NCI-H1694 treated with DMSO at 0.1 percent for 48 hours (cell line): ENCODE measurements at places on chromosomes 5 and 9.

DNA sequence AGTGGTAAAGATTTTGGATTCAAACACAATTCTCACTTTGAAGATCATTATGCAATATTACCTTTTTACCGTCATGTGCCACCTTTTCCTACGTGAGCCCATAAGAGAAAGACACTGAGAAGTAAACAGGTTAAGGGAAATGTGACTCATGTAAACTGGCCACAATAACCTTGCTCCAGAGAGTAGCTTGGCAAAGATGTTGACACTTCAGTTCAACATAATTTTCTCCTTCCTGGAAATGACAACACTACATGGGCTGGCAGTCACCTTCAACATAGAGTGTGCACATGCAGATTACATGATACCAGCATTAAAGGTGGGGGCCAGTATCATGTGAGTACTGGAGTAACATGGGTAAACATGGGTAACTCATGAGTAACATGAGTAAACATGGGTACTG, 141.9 kb downstream of the CDK5RAP2 start:
- DNase-seq, result no peak

- no peak for DNase-seq
These were observed 3.9 kb downstream of the MVB12B start for GRCh38 chr9:126330536-126330935.

GRCh38 chr9:133257465-133257956, 17.5 kb downstream of the ABO start:
- no peak for DNase-seq

DNA sequence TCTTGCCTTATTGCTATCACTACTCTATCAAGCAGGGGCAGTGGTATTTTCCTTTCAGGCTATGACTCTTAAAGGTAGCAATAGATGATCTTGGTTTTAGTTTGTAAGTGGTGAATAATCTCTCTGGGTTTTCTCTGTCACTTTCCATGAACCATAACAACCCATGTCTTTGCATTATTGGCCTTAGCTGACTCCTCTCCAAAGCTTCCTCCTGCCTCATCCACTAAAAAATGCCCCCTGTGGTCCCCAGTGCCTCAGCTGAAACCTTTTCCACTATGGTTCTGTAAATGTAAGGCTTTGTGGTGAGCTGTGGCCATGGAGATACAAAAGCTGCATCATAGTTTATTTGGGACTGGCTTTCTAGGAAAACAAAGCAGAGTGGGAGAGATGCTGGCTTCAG, 128.8 kb downstream of the GPBP1 start:
- no peak for DNase-seq

GRCh38 chr9:61674465-61674864, 484.6 kb downstream of the SPATA31A7 start:
- DNase-seq, result no peak

DNA sequence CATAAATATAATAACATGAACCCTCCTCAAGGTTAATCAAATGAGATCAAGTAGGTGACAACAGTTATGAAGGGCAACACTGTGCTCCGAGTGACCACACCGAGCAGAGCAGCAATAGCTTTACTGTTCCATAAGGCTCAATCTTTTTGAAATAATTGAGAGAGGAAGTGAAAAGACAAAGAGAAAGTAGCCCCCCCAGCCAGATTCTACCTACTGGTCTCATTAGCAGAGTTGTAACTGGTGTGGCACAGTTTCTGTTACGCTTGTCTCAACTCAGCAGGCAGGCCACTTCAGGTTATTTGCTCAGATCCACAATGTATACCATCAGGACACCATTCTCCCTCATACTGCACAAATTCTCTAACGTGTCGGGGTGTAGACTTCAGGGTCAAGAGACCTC, 14.0 kb downstream of the PRUNE2 start:
- DNase-seq, result no peak

DNA sequence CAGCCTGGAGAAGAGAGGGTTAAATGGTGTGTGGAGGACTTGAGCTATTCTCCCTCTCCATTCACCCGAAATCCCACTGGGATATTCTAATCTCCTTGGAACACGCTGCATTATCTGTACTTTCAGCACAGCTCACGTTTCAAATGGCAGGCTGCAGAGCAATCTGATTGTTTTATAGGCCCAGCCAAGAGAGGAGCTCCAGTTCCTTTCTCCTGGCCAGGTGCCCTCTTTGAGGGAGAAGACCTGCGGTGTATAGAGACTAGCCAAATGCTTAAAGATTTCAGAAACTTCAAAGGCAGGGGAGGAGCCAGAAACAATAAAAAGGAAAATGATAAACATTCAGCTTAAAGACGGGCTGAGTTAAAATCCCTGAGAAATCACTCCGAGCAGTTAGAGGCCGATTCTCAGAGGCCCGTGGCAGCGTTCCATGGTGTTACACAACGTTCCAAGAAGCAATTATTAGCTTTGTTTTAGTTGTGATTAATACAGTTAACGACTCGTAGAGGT, 564.0 kb upstream of the KLF4 start:
- DNase-seq, result no peak

- no peak for DNase-seq
These were observed 187.0 kb downstream of the CARTPT start for GRCh38 chr5:71905834-71906711.

- no peak for DNase-seq
These were observed 232.6 kb downstream of the PRDM9 start for GRCh38 chr5:23740029-23740428.

DNA sequence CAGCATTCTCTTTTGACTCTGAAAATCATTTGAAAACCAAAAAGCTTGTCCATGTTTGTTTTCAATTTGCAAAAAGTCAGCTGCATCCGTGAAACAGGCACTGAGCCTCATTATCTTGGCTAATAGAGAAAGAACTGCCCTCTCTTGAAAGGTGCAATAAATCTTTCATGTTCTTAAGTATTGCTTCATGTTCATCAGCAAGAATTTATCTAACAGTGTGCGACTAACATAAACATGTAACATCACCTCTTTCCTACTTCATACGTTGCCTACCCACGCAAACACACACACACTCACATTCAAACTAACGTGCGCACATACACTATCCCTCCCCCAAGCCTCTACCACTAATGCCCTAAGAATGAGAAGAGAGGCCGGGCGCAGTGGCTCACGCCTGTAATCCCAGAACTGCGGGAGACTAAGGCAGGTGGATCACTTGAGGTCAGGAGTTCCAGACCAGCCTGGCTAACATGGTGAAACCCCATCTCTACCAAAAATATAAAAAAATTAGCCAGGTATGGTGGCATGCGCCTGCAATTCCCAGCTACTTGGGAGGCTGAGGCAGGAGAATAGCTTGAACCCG, 629.7 kb upstream of the ZNF608 start:
- DNase-seq, result no peak

DNA sequence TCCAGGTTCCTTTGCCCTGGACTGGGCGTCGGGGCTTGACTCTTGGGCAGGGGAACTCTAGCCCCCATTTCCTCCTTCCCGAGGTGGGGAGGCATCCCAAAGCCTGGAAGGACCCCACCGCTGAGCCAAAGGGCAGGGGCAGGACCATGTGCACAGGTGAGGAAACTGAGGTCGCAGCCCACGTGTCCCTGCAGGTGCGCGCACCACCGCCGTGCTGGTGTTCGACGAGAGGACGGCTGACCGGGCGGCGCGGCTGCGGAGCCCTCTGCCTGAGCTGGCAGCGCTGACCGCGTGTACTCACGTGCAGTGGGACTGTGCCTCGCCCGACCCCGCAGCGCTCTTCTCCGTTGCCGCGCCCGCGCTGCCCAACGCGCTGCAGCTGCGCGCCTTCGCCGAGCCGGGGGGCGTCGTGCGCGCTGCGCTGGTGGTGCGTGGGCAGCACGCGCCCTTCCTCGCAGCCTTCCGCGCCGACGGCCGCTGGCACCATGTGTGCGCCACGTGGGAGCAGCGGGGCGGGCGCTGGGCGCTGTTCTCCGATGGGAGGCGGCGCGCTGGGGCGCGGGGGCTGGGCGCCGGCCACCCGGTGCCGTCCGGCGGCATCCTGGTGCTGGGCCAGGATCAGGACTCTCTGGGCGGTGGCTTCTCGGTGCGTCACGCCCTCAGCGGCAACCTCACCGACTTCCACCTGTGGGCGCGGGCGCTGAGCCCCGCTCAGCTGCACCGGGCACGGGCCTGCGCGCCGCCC, 2.8 kb downstream of the ADGRD2 start:
- DNase-seq, result no peak

DNA sequence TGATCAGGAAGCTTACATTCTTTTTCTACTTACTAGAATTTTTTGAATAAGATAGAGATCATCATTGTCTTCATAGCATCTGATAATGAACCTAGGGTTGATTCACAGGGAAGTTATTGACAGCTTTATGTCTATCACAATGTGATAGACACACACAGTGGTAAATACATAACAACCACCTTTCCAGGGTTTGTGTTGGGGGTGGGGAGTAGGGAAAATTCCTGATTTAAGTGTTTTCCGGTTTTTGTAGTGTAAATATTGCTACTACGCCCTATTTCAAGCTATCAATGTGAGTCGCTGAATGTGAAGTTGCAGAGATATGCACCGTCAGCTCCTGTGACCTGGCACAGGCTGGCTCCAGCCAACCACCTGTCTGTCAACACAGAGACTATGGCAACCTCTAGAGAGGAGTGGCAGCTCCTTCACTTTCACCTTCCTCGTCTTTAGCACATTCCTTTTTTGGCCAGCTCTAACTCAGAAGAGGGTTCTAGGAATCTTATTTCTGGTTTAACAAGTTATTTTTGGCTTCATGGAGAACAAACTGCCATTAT, 224.9 kb downstream of the MAT2B start:
- no peak for DNase-seq

DNA sequence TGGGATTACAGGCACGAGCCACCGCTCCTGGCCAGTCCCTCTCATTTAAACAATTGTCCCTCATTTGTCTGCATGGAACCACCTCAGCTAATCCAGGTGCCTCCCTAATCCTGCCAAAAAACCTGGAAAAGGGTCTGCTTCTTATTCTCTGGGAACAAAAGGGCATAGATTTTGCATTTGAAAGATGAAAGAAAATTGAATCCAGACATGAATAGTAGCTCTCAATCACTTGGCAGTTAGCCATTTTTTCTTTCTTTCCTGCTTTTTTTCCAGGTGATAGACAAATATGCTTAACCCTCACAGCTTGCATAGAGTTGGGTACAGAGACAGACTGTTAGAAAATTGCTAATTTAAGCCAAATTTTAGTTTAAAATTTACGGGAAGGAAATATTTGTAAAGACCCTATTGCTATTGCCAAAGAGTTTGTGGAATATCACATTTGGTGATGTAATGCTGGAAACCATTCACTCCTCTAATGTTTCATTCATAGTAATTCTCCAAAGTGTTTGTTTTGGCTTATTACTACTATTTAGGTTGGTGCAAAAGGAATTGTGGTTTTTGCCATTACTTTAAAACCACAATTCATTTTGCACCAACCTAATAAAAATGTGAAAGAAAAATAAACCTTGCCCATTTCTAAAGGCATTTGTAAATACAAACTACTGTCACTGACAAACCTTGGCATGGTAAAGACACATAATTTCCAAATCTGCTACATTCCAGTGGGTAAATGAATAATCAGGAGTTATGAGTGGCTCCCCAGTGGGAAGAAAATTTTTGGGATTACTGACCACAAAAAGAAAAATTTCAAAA, 80.5 kb upstream of the JAK2 start:
- no peak for DNase-seq

DNA sequence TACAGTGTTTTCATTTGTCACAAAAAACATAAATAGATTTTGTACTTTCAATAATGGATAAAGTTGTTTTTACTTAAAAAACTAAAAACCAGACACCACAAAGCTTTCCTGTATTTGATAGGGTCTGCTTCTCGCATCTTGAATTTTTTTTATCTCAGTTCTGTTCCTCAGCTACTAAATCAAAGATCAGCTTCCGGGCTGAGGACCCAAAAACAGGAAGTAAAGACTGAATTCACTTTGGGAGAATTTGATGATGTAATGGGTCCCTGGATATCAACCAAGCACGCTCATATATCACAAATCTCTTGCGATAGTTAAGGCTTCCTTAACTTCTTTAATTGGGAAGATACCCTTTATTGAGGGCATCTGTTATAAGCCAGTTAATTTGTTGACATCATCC, 24.1 kb downstream of the ITK start:
- no peak for DNase-seq

GRCh38 chr5:139843991-139844390, 48.4 kb downstream of the PSD2 start:
- no peak for DNase-seq

DNA sequence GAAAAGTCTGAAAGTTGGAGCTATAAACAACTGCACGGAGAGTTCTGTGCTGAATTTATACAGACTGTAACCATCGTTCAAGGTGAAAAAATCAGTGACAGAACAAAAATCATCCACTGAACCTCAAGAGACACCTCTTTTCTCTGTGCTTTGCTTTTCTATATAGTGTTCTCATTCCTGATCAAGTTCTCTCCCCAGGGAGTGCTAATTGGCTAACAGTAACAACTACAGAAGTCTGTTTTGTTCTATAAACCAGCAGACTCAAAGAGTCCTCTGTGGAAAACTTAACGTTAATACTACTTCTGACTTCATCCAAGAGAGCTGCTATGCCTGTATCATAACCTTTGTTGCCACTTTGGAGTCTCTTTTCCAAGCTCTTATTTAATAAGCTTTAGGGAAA, 1388.3 kb upstream of the C9orf72 start:
- DNase-seq, result no peak

- no peak for DNase-seq
These were observed 313.5 kb upstream of the PDE4D start for GRCh38 chr5:60207040-60207439.

DNA sequence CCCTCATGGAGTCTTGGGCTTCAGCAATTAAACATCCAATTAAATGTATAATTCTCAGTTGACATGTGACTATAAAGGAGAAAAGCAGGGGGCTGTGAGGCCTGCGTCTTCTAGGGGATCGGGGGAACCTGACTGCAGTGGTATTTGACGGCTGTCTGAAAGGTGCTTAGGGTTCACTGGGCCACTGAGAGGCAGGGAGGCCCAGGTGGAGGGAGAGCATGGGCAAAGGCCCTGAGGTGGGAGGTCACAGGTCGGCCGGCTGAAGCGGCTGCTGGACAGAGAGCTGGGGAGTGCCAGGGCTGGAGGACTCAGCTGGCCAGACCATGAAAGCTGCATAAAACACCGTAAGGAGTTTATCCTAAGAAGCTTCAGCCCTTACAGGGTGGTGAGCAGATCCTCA, 23.9 kb downstream of the ERGIC1 start:
- no peak for DNase-seq

GRCh38 chr5:86971034-86971571, 296.6 kb upstream of the RASA1 start:
- DNase-seq, result no peak

DNA sequence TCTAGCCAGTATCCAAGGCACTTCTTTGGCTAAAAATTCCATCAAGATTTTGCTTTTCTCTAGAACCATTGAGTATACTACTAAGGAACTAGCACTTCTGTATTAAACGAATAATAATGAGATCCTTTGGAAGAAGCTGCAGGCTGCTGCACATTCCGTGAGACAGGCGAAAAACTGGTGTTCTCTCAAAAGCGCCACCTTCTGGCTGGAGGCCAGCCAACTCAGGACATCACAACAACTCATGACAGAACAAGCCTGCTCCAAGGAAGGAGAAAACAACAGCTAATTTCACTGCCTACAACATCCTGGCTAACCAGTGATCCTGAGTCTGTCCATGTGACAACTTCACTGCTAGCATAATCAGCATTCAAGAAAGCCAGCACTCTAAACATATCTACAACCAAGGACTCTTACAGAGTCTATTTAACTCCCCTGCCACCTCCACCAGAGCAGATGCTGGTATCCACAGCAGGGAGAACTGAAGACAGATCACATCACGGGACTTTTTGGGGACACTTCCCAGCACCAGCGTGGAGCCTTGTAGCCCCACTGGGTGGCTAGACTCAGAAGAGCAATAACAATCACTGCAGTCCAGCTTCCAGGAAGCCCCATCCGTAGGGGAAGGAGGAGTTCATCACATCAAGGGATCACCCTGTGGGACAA, 150.5 kb downstream of the YTHDC2 start:
- DNase-seq, result peak; percentile 6
